Breast epithelium (tissue), 4 donors: ENCODE measurements at places on chromosomes 11 and 22. TPM values are rescaled to one million over a fixed set of nuclear protein-coding genes. Genes with fewer than 3 reads are reported as not detected.
A peak's percentile ranks its signal among the peaks of the same experiment; 100 is the strongest.

DNA sequence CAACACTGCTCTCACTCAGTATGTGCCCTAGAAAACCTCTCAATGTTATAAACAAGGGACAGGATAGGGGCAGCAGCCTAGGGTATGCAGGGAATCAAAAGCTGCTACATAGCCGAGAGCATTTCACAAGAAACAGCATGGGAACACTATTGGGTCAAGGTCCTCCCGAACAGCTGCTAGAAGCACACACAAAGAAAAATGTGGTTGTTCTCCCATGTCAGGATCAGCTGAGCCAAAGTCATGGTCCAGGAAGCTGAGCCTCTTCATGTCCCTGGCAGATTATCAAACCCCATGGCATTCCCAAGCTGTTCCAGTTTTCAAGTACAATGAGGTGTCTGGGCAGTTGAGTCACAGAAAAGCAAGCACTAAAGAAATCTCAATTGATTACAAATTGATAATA lies 21.0 kb upstream of the GDPD4 start:
- DNase-seq, result no peak

GRCh38 chr11:111793863-111794262 lies 27.7 kb upstream of the PPP2R1B start:
- DNase-seq, result no peak

- no peak for DNase-seq
These were observed 127.7 kb downstream of the MAML2 start for GRCh38 chr11:96215110-96215782.

DNA sequence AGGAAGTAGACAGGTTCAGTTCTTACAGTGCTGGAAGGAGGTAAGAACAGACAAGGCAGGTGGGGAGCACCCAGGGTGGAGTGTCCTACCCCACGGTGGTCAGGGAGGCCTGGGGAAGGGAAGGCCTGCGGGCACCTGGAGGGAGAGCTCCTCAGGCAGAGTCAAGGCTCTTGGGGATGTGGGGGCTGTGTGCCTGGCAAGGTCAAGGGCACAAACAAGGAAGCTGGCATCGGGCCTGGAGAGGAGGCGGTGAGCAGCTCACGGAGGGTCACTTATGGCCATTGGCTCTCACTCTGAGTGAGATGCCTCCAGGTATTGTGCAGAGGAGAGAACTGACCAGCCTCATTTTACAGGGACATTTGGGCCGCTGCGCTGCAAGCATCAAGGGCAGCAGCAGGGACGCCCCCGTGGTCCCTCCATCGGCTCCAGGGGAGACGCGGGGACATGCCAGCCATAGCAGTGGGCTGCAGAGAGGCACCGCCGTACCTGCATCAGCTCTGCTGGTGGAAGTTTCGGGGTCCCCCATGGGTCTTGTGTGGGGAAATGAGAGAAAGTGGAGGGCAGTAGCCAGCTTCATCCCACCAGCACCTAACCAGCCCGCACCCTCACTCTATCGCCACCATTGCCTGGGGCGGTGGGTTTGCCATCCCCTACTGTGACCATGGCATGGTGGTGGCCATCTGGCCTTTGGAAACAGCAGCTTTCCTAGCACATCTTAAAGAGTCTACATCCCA lies 37.5 kb upstream of the RTL6 start:
- no peak for DNase-seq

- no peak for DNase-seq
These were observed 2.7 kb upstream of the LDHAL6A start for GRCh38 chr11:18452927-18453326.

- DNase-seq, result no peak
These were observed 15.0 kb upstream of the TRIM44 start for GRCh38 chr11:35647421-35648093.

DNA sequence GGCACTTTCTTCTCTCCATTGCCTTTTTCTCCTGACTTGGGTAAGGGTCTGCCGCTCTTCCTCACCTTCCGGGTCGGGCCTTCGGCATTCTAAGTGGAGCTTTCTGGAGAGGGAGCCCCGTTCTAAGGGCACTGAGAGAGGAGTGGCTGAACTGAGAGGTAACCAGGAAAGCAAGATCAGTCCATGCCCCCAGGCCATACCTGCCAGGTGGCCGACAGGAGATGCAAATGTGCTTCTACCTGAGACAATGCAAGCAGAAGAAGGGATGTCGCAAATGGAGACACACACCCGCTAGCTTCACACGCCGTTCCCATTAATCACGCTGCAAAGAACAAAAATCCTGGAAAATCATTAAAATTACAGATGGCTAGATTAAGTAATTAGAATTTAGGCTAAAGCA lies 156.4 kb upstream of the TBCEL start:
- no peak for DNase-seq

DNA sequence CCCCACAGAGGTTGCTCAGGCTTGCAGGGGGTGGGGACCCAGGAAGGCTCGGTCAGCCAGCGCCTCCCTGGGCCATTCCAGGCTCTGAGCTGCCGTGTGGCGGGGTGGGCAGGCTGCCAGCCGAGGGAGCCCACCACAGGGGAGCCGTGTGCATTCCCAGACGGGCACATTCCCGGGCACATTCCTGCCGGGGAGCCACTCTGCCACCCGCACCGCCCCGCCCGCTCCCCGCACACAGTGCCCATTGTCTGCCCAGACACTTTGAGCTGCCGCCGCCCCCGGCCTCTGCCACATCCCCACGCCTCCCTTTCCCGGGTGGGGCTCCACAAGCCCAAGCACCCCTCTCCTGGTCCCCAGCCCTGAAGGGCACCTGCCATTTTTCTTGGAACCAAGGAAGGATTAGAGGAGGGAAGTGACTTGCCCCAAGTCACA lies 27.4 kb downstream of the RPL3 start:
- DNase-seq, result peak; percentile 95

GRCh38 chr11:17611503-17612220 lies 64.6 kb downstream of the OTOG start:
- no peak for DNase-seq

GRCh38 chr22:32850157-32850556 lies 48.7 kb downstream of the TIMP3 start:
- DNase-seq, result no peak

GRCh38 chr11:10181811-10182210 lies 112.2 kb downstream of the SBF2 start:
- DNase-seq, result no peak

DNA sequence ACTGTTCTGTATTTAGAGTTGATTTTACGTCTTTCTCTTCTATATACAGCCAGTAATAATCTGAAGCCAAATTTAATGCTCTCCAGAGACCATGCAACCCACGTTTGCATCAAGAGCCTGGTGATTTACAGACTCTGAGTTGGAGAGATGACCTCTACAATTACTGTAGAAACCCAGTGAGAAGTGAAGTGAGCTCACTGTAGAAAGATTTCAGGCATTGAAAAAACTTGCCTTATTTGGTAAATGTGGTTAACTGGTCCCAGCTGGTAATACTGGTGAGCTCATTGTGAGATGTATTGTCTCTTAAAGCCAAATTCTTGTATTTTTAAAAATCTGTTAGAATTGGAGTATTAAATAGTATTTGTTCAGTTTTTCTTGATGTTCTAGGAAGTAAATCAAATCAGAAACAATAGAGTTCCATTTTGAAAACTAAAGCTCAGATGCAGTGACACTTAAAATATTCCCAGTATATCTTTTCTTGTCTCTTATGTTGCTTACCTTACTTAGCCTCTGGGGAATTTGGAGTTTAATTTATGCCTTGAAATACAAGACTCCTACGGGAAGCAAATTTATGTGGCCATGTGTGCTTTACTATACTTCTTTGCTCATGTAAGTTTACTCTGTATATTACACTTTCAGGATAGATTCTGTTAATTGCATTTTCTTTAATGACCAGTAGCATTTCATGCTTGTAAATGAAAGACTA lies 189.9 kb downstream of the ARHGAP42 start:
- no peak for DNase-seq

- DNase-seq, result peak; percentile 69
These were observed at the start of gene DENND6B for GRCh38 chr22:50326956-50327710. Gene DENND6B (minus strand): TSS chr22:50327012. CDS start chr22:50326988, 24 bp downstream.

GRCh38 chr11:115718106-115718505 lies 213.9 kb upstream of the CADM1 start:
- no peak for DNase-seq

GRCh38 chr22:43553451-43554258 lies 141.8 kb downstream of the MPPED1 start:
- DNase-seq, result no peak

- DNase-seq, result no peak
These were observed 217.9 kb upstream of the MTNR1B start for GRCh38 chr11:92751594-92751993.

GRCh38 chr11:63023222-63023814 lies 7.7 kb upstream of the SLC22A8 start:
- DNase-seq, result no peak

GRCh38 chr11:71302534-71302909 lies 50.1 kb upstream of the SHANK2 start:
- DNase-seq, result no peak

GRCh38 chr11:131637469-131638175 lies 267.2 kb downstream of the NTM start:
- no peak for DNase-seq

The KCNC1 gene
- total RNA-seq, result not detected

The OR4C45 gene
- not detected for total RNA-seq

The TLCD5 gene
- total RNA-seq, result 6.9 TPM

The PITPNM1 gene
- 11.7 TPM for total RNA-seq

The MRGPRX4 gene
- total RNA-seq, result not detected

The SLC5A4 gene
- total RNA-seq, result 1.3 TPM
